ENCODE measurements at places on chromosomes 6 and 20.

DNA sequence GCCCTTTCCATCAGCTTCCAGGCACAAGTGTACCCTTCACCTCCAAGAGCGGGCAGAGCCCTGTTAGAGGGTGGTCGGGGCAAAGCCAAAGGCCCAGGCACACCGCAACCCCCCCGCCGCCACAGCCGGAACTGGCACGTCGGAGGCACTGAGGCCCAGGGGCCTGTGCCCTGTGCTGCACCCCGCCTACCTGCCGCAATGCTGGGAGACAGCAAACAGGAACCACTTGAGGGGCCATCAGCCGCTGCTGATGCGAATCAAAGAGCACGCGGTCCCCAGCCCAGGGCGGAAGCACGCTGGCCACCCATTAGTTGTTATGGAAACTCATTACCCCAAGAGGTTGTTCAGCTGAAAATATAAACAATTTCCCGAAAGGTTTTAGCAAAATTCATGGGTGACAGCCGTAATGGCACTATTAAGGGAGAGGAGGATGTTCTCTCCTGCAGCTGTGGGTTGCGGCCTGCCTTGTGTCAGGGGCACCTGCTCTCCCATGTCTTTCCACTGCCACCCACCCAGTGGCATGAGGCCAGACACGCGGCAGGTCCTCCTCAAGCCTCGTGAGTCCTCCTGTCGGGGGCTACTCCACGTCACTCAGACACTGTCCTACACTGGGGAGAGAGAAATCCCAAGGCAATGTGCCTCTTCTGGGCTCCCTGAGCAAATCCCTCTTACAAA, 65.3 kb downstream of the EDN3 start:
- DNase-seq = no peak

- no peak for DNase-seq
These were observed 2.1 kb upstream of the CASS4 start for GRCh38 chr20:56409956-56410355.

DNA sequence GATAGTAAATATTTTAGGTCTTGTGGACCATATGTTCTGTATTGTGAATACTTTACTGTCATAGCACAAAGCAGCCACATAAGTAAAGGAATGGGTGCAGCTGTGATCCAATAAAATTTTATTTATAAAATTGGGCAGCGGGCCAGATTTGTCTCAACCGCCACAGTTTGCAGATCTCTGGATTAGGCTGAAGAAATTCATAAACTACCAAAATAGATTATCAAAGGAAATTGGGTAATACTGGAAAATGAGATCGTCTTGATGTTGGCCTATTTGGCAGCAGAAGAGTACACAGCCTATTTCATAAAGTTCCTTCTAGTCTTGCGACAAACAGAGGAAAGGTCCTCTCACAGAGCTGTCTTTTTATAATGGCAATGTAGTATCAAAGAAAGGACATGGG, 69.8 kb downstream of the DZANK1 start:
- DNase-seq = no peak

- DNase-seq = no peak
These were observed 256.1 kb upstream of the RUNX2 start for GRCh38 chr6:45072016-45072415.

GRCh38 chr6:11324453-11325015, 92.1 kb upstream of the NEDD9 start:
- DNase-seq = peak; percentile 67

- no peak for DNase-seq
These were observed 47.4 kb downstream of the LGSN start for GRCh38 chr6:63272397-63272796.

GRCh38 chr6:168480481-168480880, 39.5 kb downstream of the SMOC2 start:
- no peak for DNase-seq

DNA sequence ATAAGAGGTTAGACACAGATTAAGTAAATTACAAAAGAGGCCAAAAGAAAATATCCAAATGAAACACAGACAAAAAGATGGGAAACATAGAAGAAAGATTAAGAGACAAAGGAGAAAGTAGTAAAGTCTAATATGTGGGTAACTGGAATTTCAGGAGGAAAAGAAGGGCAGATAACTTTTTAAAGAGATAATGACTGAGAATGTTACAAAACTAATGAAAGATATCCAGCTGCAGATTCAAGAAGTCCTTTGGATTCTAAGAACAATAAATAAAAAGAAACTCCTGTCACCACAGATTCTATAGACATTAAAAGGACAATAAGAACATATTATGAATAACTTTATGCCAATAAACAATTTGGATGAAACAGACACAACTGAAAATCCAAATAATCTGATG, 90.1 kb downstream of the WASF1 start:
- no peak for DNase-seq

GRCh38 chr20:10338426-10339180, 95.4 kb downstream of the MKKS start:
- no peak for DNase-seq

GRCh38 chr6:5067305-5067704, 17.8 kb upstream of the PPP1R3G start:
- no peak for DNase-seq

DNA sequence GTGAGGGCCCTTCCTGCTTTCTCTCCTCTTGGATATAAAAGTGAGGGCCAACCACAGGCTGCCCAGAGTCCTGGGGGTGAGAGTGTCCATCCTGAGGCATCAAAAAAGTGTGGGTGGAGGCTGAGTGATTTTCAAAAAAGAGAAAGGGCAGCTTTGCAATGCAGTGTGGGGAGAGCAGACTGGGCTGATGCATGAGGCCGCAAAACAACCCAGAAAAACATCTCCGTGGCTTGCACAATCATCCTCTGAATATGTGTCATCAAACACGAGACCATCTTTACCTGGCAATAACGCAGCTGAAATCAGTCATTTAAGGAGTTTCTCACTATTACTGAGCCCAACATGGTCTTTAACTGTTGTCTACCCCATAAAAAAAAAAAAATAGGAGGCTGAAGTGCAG, 191.2 kb upstream of the SOX4 start:
- peak; percentile 7 for DNase-seq

DNA sequence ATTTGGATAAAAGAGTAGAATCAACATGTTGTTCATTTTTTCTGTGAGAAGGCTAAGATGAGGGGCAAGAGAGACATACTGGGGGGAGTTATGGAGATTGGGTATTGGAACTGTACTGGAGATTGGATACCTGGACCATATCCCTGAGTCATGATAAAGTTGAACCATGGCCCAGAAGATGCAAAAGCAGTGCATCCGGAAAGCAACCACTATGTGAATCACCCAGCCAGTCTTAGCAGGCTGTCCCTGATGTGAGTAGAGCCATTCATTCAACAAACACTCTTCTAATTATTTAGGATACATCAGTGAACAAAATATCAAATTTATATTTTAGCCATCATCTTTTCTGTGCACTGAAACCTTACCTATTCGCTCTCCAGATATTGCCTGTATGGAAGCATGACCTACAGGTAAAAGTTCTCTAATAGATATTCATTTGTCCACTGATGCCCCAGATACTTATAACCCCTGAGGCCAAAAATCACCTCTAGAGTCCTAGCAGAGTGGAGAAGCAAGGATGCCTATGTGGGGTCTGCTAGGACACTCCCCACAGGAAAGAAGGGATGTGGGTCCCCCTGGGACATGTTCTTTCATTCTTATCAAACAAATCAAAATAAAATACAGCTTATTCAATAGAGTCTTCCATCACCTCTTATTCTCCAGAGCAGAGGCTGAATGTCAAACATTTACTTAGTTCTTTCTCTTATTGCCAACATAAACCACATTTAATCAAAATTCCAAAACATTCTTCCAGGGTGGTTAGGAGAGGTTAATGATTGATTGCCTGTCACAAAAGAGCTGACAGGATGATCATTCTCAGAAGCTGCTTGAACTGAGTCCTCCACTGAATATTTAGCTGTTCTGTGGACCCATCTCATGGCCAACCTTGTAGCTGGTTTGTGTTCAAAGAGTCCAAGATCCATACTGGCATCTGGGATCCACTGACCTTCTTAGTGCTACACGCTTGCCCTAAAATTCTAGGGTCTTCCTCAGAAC, 37.0 kb upstream of the PKHD1 start:
- DNase-seq = no peak

GRCh38 chr6:154502553-154502952, 7.9 kb downstream of the CNKSR3 start:
- DNase-seq = no peak

- no peak for DNase-seq
These were observed 125.1 kb downstream of the LY86 start for GRCh38 chr6:6713657-6714056.

DNA sequence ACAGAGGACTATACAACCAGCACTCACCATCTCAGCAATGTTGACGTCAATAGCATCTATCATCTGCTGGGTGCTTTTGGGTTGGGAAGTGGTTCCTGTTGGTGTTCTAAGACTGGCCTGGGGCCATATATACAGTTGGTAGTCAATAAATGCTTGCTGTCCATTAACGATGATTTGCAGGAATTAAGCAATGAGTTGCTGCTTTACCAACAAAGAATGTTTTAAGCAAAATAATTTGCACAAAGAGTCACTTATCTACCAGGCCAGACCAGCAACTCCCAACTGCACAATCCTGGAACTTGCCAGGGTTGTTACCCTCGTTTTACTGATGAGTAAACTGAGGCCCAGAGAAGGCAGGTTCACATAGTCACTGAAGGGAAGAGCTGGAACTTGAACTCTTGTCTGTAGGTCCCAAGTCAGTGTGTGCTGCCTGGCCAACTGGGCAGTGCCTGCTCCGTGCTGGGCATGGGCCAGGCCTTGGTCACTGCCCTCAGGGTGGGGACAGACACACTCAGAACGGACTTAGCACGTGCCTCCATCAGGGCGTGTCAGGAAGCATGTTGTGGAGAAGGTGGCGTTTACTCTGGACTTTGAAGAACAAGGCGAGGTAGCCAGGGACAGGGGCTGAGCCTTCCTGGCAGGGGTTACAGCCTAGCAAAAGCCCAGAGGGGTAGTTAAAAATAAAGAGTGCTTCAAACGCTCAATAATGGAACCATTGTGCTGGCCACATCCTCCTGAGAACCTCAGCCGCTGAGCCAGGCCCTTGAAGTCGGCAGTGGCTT, 2.5 kb upstream of the SRC start:
- DNase-seq = no peak

- peak; percentile 76 for DNase-seq
These were observed 616 bp downstream of the TUBB start for GRCh38 chr6:30720738-30721197.

GRCh38 chr6:98590997-98591396, 243.4 kb upstream of the POU3F2 start:
- no peak for DNase-seq

DNA sequence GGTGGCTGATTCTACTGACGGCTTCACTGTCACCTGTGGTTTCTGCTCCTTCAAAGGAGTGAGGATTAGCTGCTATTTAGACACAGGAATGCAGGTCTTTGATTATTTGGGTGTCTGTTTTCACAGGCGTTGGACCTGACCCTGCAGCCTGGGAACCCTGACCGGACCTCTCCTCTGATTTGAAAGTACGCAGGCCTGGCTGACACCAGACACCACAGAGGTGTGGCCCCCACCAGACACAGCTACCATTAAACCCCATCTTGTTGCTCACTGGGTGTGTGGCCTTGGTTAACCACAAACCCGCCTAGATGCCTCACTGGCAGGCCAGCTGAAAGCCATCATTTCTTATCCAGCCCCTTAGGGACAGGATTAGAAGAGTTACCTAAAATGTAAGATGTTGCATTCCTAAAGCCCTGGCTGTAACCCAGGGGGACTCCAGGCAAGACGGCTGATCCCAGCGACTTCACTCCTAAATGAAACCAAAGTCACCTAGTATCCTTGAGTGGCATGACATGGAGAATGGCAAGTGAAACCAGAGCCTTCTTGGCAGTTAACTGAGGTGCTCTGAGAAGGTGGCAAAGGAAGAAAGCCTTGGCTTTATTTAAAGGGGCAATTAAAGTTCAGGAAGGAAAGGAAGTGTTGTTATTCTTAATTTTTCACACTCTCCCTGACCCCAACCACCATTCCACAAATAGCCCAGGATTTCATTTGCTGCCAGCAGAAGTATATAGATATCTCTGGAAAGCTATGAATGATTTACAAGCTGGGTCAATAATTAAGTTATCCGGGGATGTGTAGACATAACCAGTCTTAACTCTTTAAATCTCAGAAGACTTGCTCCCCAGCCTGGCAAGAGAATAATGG, 169.9 kb downstream of the QRSL1 start:
- DNase-seq = no peak

DNA sequence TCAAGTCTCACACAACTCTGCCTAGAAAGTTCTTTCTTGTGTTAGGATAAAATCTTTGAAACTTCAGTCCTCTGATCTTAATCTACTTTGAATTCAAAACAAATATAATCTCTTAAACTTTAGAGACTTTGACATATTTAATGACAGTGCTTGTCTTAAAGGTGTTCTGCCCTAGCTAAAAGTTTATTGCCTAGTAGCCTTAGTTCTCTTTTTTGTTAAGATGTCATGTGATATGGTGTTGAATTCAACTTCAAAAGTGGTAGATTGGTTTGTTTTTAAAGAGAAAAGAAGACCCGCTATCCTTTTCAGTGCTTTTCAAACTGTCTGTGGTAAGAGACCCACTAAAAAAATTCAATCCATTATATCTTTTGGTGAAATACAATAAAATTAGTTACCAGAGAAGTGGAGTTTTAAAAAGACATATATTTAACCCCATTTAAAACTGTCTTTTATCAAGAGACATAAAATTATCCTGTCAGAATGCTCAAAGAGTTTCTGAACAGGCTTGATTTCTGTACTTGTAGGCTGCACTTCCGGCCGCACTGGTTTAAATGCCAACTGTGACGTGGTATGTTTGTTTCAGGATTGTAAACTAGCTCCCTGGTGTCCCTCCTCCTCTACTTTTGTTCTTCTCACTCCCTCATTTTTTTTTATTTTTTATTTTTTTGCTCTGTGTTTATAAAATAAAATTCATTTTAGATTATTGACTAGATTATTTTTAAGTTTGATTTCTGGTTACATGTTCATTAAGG, 76.5 kb downstream of the QKI start:
- no peak for DNase-seq

DNA sequence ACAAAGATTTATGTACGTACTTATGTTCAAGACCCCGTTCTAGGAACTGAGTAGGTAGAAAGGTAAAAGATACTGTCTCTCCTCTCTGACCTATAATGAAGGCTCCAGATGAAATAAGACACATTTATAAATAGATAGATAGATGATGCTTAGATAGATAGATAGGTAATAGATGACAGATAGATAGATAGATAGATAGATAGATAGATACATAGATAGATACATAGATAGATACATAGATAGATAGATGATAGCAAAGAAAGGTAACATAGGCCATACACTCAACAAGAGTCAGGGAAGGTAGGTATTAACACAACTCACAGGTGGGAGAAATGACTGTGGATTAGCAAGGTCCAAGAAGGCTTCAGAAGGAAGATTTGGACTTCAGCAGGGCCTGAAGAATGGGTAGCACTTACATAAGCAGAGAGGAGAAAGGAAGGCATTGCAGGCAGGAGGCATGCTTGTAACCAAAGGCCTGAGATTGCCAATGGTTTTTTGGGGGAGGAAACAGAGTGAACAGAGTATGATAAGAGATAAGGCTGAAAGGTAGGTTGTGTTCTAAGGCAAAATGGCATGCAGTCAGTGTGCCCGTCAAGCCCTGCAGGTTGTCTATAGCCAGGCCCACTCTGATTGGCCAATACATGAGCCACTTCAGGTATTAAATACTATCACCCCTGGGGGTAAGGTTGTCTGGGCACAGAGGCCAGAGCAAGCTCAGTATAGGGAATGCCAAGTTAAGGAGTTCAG, 7.7 kb upstream of the MYB start:
- no peak for DNase-seq
